ENCODE measurements at places on chromosomes 3 and 15.
A peak's percentile ranks its signal among the peaks of the same experiment; 100 is the strongest.

DNA sequence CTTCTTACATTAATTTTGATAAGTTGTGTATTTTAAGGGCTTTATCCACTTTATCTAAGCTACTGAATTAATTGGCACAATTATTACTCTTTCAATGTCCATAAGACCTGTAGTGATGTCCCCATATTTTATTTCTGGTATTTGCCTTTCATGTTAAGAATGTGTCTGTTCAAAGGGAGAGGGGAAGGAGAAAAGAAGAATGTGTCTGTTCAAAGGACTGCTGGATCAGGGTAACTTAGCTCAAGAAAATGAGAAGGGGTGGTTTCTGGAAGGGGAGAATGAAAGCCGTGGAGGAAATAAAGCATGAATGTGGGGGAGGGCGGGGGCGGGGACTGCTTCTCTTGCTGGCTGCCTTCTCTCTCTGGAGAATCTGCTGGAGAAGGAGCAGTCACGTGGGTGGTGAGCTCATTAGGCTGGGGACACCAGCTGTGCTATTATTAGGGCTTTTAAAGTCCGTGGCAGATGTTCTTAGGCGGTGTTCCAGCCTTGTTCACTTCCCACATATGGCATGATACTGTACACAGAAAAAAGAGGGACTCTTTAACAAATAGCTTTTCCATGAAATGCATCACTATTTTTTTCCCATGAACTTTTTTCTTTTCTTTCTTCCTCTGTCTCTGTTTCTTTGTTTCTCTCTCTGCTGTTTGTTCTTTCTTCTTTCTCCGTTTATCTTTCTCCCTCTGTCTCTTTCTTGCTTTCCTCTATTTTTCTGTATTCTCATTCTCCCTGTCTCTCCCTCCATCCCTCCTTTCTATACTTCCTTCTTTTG is 63.7 kb upstream of the ULK4 start:
- DNase-seq = no peak

DNA sequence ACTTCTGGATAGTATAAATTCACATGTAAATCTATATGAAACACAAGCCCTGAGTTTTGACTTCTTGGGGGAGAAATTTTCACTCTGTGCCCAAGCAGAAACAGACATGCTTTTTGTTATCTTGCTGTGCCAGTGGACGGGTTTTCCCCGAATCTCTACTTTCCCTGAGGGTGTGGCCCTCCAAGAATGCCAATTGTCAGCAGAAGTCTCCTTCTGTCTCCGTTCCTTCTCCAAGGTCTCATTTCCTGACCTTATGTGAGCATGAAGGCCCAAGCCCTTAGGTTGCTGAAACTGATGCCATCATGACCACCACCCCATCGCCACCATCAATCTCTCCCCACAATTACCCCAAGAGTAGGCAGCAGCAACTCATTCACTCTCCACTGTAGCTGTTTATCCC is 253.8 kb downstream of the XXYLT1 start:
- no peak for DNase-seq

DNA sequence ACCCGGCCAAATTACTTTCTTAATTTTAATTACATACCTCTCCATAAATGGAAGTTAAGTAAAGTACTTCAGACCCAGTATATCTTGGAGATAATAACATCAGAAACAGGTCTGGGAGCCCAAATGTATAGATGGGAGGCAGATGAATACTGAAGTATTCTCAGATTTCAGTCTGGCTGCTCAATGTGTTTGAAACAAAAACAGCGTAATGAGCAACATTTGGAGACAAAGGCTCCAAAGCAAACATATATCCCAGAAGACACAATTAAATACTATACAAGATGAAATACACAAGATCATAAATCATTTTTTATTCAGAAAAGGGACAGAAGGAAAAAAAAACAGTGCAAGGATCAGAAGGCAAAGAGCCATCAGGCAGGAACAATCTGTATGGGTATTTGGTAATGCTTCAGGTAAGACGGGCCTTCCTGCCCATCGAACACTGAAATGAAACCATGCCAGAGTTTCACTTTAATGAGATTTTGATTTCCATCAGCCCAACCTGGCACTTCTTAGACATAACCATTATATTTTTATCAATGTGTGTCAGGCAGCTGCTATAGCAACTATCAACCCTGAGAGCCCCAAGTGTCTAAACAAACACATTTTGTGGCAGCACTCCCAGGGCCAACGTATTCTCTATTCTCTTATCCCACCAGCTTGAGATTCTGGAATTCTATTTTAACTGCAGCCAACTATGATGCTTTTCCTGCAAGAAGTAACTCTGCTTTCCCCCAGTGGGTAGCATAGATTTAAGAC is 210.8 kb downstream of the STT3B start:
- no peak for DNase-seq

GRCh38 chr3:189132231-189132671 is 39.5 kb upstream of the TPRG1 start:
- DNase-seq = peak; percentile 71

- no peak for DNase-seq
Measured at GRCh38 chr3:1477669-1478068, 384.8 kb downstream of the CNTN6 start.

- DNase-seq = no peak
Measured at GRCh38 chr3:65326574-65326973, 638.8 kb upstream of the ADAMTS9 start.

DNA sequence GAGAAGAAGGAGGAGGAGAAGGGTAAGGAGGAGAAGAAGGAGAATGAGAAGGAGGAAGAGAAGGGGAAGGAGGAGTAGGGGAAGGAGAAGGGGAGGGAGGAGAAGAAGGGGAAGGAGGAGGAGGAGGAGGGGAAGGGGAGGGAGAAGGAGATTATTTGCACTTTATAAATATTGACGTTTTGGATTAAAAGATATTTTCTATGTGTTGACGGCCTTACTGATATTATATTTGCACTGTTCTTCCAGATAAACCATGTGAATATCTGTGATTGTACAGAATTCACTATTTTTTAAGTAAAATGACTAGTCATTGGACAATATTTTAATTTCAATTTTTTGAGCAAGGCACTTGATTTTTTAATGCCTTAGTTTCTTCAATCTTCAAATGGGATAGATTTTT is 310.5 kb upstream of the DNAJC19 start:
- no peak for DNase-seq

DNA sequence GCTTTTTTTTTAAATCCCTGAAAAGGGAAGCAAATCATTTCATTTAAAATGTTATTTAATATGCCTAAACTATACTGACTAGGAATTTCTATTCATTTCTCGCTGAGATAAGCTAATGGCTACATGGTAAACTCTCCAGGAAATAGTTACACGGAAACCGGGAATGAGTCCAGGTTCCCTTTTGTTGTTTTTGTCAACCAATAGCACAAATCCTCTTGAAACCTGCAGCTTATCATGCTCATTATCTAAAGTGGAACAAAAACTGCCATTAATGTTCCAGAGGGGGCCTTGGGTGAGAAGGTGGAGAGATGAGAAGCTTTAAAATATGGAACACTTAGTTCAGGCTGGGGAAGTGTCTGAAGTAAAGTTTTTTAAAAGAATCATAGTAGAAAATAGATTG is 113.5 kb upstream of the ALCAM start:
- DNase-seq = no peak

GRCh38 chr3:72093270-72093991 is 308.5 kb upstream of the PROK2 start:
- DNase-seq = no peak

DNA sequence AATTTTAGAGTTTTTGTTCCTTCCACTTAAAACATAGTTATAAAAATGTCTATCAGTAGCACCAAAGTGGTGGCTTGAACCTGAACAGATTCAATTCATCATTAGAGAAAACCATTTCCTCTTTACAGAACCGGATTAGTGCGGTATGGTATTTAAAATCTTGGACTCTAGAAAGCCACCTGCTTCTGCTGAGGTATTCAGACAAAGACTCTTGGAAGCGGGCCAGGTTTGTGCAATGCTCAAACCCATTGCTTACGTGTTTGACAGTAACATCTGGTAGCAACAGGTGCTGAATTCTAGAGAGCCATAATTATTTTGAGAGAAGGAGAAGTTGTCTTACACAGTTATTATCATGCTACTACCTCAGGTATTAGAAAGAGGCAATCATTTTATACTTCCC is 290.5 kb downstream of the NAALADL2 start:
- no peak for DNase-seq

- no peak for DNase-seq
Measured at GRCh38 chr3:88996691-88997090, 110.7 kb upstream of the EPHA3 start.

DNA sequence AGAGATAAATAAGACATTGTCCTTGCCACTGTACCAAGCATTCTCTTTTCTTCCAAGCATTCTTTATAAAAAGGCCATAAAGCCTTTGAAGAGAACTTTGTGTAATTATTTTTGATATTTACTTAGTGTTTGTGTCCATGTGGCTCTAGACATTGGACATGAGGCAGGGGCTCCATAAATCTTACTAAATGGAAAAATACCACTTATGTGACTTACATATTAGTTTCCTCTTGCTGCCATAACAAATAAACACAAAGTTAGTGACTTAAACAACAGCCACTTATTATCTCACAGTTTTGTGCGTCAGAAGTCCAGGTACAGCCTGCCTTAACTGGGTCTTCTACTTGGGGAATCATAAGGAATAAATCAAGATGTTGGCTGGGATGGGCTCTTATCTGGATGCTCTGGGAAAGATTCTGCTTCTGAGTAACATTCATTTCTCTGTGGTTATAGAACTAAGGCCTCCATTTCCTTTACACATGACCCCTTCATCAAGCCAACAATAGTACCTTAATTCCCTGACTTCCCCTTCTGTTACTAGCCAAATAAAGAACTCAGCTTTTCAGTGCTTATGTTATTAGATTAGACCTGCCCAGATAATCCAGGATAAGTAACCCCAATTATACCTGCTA is 59.9 kb upstream of the COL8A1 start:
- no peak for DNase-seq
